ENCODE measurements at places on chromosomes 3 and 15. TPM values are rescaled to one million over a fixed set of nuclear protein-coding genes. Genes with fewer than 3 reads are reported as not detected.

Gene TM4SF4
- 2.4 TPM for total RNA-seq

Gene MRPS22
- total RNA-seq = 47.9 TPM

Gene GOLGA6A
- total RNA-seq = not detected

Gene PLA2G4E
- total RNA-seq = 5.2 TPM

Gene GTF2A2
- total RNA-seq = 72.0 TPM

Gene CPN2
- not detected for total RNA-seq

Gene VWA5B2
- total RNA-seq = 0.17 TPM

DNA sequence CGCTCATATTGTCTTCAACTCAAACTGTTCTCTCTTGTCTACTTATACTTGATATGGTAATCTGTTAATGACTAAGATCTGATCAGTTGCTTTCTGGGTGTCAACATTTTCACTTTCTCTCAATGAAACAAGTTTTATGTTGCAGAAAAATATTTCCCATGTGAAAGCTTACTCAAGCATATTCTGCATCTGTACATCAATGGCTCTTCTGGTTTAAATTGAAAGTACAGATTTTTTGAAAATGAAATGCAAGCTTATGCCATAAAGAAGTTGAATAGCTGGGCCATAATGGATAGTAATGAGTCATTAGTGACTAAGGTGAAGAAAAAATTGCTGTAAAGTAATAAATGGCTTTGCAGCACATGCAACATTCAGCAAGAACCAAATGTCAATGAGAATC, 140.7 kb downstream of the BCHE start:
- no peak for DNase-seq
- H3K4me1 ChIP-seq = no peaks in the 10 kb centered on the region
- no peaks in the 10 kb centered on the region for H3K27me3 ChIP-seq
- no peak overlapping the region for H3K27ac ChIP-seq
- no peak overlapping the region for H3K4me3 ChIP-seq
- no peaks in the 10 kb centered on the region for H3K36me3 ChIP-seq

- no peak overlapping the region for H3K4me3 ChIP-seq
- H3K27me3 ChIP-seq = no peaks in the 10 kb centered on the region
- DNase-seq = peak; percentile 22
- H3K27ac ChIP-seq = no peak overlapping the region
These were observed 31.1 kb upstream of the CAPN7 start for GRCh38 chr3:15174953-15175352.

DNA sequence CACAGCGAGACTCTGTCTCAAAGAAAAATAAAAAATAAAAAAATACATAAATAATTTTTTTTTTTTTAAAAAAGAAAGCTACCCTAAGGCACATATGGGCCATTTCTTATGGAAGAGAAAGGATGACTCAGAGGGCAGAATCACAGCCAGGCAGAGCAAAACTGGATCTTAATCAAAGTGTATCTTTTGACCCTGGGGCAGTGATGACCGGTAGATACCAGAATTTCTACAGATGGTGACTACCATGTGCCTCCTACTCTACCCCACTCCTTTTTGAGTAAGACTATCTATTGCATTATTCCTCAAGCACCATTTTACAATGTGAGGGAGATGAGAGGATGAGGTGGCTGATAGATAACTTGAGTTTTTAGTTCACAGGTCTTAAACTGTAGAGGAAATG, 26.0 kb downstream of the TARS3 start:
- no peaks in the 10 kb centered on the region for H3K27me3 ChIP-seq
- no peak overlapping the region for H3K27ac ChIP-seq
- H3K4me1 ChIP-seq = no peaks in the 10 kb centered on the region
- H3K4me3 ChIP-seq = no peak overlapping the region
- peaks cover 48% of the 10 kb centered on the region for H3K36me3 ChIP-seq
- DNase-seq = no peak

DNA sequence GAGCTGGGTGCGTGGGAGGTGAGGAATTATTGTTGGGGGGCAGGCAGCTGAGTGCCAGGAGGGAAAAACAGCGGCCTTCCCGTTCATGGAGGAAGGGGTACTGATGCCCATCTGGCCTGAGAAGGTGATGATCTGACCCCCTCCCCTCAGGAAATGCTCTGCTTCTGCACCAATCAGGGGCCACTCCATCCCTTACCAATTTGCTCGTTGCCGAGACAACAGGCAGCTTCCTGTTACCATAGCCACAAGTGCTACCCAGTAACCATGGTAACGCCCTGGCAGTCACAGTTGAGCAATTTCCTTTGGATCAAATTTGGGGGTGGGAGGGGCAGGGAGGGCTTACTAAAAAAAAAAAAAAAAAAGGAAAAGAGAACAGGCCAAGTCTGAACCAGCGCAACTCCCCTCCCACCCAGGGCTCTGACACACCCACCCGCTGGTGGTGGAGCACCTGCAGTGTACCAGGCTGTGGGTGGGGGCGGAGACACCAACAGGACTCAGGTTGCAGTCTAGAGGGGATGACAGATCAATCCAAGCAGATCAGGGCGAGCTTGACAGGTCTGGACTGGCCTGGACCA, 13.7 kb downstream of the CELF6 start:
- no peaks in the 10 kb centered on the region for H3K4me1 ChIP-seq
- H3K27me3 ChIP-seq = no peaks in the 10 kb centered on the region
- no peaks in the 10 kb centered on the region for H3K36me3 ChIP-seq
- no peak for DNase-seq

DNA sequence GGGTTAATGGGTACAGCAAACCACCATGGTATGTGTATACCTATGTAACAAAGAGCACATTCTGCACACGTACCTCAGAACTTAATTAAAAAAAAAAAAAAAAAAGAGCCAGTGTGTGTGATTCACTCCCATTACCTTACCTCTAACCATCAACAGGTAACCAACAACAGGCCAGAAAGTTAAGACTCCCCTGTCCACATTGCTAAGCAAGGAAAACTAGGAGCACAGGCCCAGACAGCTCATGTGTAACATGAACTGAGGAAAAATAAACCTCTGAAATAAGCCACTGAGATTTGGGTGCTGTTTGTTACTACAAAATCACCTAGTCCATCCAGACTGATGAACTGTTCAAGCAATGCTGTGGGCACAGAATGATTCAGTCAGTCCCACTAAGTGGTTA, 6.0 kb downstream of the KATNBL1 start:
- H3K4me1 ChIP-seq = peaks cover 7% of the 10 kb centered on the region
- no peak for DNase-seq
- H3K4me3 ChIP-seq = no peak overlapping the region
- H3K36me3 ChIP-seq = no peaks in the 10 kb centered on the region
- no peaks in the 10 kb centered on the region for H3K27me3 ChIP-seq

- no peaks in the 10 kb centered on the region for H3K36me3 ChIP-seq
- no peaks in the 10 kb centered on the region for H3K4me1 ChIP-seq
- H3K27ac ChIP-seq = no peak overlapping the region
- no peak overlapping the region for H3K4me3 ChIP-seq
- DNase-seq = no peak
These were observed 135.5 kb upstream of the RARB start for GRCh38 chr3:25292595-25292994.

- peak overlapping the region; percentile 90 for H3K4me3 ChIP-seq
- peaks cover 19% of the 10 kb centered on the region for H3K4me1 ChIP-seq
- no peaks in the 10 kb centered on the region for H3K36me3 ChIP-seq
- H3K27me3 ChIP-seq = no peaks in the 10 kb centered on the region
These were observed 503 bp downstream of the HLTF start for GRCh38 chr3:149085828-149086231.

GRCh38 chr3:129812589-129812988, 80.9 kb downstream of the TMCC1 start:
- no peaks in the 10 kb centered on the region for H3K27me3 ChIP-seq
- no peaks in the 10 kb centered on the region for H3K36me3 ChIP-seq
- H3K4me3 ChIP-seq = no peak overlapping the region

GRCh38 chr15:48946074-48946839, 17.5 kb downstream of the SHC4 start:
- H3K27me3 ChIP-seq = no peaks in the 10 kb centered on the region
- H3K4me1 ChIP-seq = no peaks in the 10 kb centered on the region
- no peak for DNase-seq
- no peaks in the 10 kb centered on the region for H3K36me3 ChIP-seq
- H3K4me3 ChIP-seq = no peak overlapping the region

DNA sequence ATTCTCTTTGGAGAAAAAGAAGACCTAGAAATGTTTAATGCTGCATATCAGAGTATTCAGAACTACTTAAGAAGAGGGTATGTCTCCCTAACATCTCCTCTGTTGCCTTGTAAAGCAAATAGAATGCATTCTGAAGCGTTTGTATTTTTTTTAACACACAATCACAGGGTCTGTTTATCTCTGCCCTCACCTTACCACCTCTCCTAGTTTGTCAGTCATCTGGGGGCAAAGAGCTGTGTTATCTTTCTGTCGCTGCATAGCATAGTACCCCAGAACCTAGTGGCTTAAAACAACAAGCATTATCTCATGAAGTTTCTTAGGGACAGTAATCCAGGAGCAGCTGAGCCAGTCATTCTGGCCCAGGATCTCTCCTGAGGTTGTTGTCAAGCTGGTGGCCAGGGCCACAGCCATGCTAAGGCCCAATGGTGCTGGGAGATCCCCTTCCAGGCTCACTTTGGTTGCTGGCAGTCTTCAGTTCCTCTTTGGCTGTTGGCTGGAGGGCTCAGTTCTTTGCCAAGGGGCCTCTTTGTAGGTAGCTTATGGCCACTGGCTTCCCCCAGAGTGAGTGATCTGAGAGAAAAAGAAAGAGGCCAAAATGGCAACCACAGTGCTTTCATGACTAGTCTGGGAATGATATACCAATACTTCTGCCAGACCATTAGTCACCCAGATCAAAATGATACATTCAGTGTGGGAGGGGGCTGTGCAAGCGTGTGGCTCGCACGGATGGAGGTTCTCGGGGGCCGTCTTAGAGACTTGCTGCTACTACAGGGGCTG, 17.8 kb downstream of the EDEM1 start:
- peaks cover 76% of the 10 kb centered on the region for H3K36me3 ChIP-seq
- no peak overlapping the region for H3K4me3 ChIP-seq
- H3K4me1 ChIP-seq = no peaks in the 10 kb centered on the region
- no peaks in the 10 kb centered on the region for H3K27me3 ChIP-seq

DNA sequence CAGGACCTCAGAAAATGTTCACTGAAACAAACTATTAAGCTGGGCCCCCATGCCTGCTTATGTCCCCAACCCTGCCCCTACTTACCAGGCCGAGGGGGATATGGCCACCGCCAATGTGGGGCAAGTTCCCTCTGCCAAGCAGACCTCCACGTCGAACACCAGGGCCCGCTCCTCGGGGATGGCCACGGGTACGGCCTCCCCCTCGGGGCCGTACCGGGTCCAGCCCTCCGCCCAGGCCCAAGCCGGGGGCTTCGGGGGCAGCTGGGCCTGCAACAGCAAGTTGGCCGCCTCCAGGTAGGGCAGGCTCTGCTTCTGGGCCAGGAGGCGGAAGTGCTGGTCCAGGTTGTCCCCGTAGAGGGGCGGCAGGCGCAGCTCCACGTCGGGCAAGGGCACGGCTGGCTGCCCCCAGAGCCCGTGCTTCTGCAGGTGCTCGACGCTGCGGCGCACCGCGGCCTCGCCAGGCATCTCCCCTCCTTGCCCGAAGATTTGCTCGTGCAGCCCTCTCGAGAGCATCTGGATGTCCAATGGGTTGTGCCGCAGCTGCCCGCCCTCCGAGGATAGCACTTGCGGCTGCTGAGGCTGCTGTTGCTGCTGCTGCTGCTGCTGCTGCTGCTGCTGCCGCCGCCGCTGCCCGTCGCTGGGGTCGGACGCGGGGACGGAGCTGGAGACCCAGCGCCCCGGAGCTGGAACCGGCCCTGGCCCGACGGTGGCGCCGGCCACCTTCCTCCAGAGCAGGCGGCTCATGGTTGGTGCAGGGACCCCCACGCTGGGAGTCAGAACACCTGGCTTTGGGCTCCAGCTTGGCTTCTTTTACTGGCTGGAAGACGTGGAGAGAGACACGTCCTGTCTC, 1.4 kb downstream of the POLG start:
- peak overlapping the region; percentile 67 for H3K4me3 ChIP-seq
- no peak for DNase-seq
- no peaks in the 10 kb centered on the region for H3K27me3 ChIP-seq
- H3K36me3 ChIP-seq = peaks cover 30% of the 10 kb centered on the region

GRCh38 chr3:141499284-141499683, 12.5 kb downstream of the RASA2 start:
- no peak for DNase-seq
- H3K27me3 ChIP-seq = no peaks in the 10 kb centered on the region
- peaks cover 14% of the 10 kb centered on the region for H3K4me1 ChIP-seq
- peak overlapping the region; percentile 57 for H3K27ac ChIP-seq
- H3K36me3 ChIP-seq = no peaks in the 10 kb centered on the region

GRCh38 chr3:23114432-23114831, 88.7 kb upstream of the UBE2E2 start:
- H3K4me1 ChIP-seq = no peaks in the 10 kb centered on the region
- DNase-seq = no peak
- H3K36me3 ChIP-seq = no peaks in the 10 kb centered on the region
- H3K27me3 ChIP-seq = no peaks in the 10 kb centered on the region
- no peak overlapping the region for H3K27ac ChIP-seq
- no peak overlapping the region for H3K4me3 ChIP-seq

DNA sequence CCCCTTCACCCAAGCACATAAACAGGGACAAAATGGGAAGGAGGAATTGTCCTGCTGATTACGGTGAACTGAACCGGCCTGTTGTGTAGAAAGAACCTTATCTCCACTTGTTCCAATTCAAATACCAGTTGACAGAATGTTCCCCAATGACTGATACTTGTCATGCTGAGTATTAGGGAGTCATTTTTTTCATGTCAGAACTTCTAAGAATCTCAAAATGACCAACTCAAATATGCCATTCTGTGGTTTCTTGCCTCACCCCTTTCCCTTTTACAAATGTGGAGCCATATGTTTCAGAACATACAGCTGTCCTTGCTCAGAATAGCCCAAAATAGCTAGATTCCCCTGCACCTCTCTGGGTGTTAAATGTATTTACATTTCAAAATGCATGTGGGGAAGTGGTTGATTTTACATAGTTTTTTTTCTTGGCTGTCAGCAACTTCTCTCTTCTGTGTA, 405.9 kb upstream of the TBL1XR1 start:
- no peak overlapping the region for H3K27ac ChIP-seq
- H3K36me3 ChIP-seq = no peaks in the 10 kb centered on the region
- no peak for DNase-seq
- H3K4me3 ChIP-seq = no peak overlapping the region
- no peaks in the 10 kb centered on the region for H3K27me3 ChIP-seq

DNA sequence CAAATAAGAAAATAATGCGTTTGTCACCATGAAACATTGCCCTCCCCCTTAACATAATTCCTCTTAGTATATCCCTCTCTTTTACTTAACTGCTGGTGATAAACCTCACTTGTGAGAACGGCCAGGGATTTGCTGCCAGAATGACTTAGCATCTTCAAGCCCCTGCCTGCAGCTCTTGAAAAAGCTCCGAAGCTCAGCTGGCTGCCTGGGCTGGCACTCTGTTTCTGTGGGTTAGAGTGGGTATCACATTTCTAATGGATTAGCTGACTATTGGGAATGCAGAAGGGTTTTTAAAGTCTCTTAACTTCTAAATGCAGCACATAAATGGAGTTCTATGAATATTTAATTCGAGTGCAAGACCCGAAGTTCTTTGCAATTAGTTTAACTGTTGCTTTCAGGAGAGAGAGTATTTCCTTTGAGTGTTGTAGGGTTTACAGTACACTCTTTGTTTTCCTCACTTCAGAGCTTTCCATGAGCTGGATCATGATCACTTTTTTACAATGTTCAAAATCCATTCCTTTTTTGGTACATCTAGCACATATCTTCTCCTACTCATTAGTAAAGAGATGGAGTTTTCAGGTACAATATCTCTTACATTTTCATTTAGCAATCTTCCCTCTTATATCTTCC, 124.7 kb upstream of the RBMS3 start:
- H3K4me1 ChIP-seq = no peaks in the 10 kb centered on the region
- H3K36me3 ChIP-seq = no peaks in the 10 kb centered on the region
- H3K27me3 ChIP-seq = no peaks in the 10 kb centered on the region
- no peak for DNase-seq
- H3K27ac ChIP-seq = no peak overlapping the region
- H3K4me3 ChIP-seq = no peak overlapping the region

- peaks cover 29% of the 10 kb centered on the region for H3K36me3 ChIP-seq
- no peak for DNase-seq
- H3K4me1 ChIP-seq = no peaks in the 10 kb centered on the region
- no peak overlapping the region for H3K4me3 ChIP-seq
These were observed 11.9 kb downstream of the IL17RB start for GRCh38 chr3:53858096-53858741.

All from upper lobe of left lung (tissue), 6 donors.